ENCODE measurements at places on chromosomes 12 and 14.
A peak's percentile ranks its signal among the peaks of the same experiment; 100 is the strongest.

DNA sequence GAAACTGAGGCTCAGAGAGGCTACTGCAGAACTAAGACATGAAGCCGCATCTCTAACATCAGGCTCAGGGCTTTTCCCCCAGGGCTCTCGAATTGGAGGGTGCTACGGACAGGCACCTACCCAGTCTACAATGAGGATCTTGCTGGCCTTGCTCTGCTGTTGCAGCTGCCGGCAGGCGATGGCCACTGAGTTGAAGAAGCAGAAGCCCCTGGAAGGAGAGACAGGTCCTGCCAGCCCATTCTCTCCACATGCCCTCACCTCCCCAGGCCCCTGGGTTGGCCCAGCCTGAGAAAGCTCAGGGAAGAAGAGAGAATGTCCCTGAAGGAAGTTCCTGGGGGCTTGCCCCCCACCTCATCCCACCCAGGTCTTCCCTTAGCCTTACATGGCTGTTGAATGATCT lies 16.1 kb downstream of the SLC48A1 start:
- no peak for DNase-seq

DNA sequence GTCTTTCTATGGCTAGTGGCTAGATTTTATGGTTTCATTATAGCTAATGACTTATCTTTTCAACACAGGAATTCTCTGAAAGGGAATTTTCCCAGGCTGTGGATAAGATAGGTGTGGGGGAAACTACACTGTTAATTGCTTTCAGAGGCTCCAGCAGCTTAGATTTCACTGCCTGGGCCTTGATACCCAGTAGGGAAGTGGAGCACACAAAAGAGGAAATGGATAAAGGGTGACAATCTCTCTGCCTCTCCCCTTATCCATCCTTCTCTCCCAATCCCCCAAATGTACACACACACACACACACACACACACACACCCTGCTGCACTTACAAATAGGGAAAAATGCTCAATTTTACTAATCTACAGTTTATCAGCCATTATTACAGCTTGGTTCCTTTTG lies 19.1 kb downstream of the SIX4 start:
- DNase-seq = no peak

DNA sequence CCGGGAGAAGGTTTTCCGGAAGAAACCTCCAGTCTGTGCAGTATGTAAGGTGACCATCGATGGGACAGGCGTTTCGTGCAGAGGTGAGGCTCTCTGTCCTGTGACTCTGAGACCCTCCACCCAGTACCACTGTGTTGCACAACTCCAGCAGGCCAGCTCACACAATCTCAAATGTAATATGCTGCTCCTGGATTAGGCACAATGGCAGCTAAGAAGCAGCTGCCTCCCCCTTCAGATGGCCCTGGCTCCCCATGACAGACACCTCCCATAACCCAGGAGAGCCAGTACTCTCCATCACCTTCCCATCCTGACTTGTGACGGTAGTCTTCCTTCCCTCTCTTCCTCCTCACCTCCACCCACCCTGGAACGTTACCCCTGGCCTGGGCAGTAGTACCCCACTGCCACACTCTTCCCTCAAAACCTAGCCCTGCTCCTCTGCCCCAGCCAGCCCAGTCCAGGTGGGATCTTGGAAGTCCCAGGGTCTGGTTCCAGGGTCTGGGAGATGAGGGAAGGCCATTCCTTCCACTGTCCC lies 2.1 kb downstream of the TNS2 start:
- no peak for DNase-seq

DNA sequence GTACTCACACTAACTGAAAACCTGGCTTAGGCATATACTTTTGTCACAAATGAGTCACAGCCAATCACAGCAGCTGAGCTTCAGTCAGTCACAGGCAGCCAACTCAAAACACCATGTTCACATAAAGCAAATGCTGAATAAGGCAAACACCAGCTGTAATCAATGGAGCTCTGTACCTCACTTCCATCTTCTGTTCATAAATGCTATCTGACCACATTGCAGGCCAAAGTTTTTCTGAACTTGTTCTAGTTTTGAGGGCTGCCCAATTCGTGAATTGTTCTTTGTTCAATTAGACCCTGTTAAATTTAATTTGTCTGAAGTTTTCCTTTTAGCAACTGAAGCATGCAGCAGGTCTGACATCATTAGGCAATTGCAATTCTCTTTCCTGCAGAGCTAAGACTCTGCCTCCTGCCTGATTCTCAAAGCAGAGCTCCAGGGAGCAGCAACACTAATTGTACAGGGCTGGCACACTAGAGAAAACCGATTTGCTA lies 129.9 kb downstream of the WIF1 start:
- no peak for DNase-seq

GRCh38 chr12:93980711-93981110 lies 167.7 kb upstream of the PLXNC1 start:
- DNase-seq = no peak

GRCh38 chr12:130792821-130793553 lies 46.1 kb downstream of the STX2 start:
- no peak for DNase-seq

GRCh38 chr12:78457938-78458337 lies 406.6 kb upstream of the SYT1 start:
- DNase-seq = no peak

DNA sequence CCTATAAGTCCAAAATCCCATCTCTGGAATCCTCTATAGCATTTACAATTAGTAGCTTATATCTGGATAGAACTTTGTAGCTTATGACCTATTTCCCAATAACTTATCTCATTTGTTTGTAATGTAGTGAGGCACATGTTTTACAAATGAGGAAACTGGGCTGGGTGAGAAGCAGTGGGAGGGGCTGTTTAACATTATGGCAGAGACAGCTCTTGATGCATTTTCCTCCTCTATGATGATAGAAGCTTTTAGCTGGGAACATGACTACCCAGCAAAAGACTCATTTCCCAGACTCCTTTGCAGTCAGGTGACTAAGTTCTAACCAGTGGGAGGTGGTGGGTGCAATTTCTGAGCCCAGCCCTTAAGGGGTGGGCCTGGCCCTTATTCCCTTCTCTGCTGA lies 179.7 kb downstream of the TTC8 start:
- no peak for DNase-seq

DNA sequence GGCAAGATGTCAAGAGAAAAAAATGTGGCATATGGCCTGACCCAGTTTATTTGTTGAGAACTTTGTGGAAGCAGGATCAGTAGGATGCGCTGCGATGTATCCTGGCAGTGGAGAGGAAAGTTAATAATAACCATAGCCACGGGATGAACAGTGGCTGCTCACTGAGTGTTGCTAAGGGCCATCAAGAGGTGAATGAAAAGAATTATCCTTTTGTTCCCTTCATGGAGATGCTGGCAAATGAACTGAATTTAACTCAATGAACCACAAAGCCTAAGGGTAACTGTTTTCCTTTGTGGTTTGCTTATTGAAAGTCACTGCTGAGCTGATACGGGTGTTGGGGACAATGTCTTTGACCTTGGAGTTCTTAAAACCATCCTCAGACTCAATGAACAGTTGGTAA lies 476.5 kb downstream of the APAF1 start:
- no peak for DNase-seq

GRCh38 chr14:43184540-43184939 lies 1322.5 kb downstream of the FSCB start:
- DNase-seq = no peak

GRCh38 chr12:120849765-120850164 lies 54.4 kb downstream of the SPPL3 start:
- DNase-seq = no peak

- DNase-seq = no peak
Observed at GRCh38 chr14:104687601-104688504, 1.6 kb upstream of the INF2 start.

DNA sequence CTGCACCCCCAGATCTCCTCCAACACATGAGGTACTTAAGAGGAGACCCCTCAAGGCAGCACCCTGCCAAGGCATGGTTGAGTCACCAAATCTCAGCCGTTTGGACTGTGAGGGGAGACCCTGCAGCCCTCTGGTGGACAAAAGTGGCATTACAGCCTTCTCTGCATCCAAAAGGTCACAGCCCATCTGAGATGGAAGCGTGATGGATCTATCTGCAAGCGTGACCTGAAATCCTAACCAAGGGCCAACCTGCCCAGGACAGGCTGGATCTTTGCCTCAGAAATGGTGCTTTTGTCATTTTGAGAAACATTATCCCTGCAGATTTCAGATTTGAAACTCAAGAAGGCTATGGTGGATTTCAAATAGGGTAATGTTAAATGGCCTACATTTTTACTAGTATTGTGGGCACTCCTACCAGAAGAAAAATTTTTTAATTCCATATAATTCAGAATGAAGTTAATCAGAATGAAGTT lies 23.7 kb upstream of the DHRS4 start:
- DNase-seq = peak; percentile 73

DNA sequence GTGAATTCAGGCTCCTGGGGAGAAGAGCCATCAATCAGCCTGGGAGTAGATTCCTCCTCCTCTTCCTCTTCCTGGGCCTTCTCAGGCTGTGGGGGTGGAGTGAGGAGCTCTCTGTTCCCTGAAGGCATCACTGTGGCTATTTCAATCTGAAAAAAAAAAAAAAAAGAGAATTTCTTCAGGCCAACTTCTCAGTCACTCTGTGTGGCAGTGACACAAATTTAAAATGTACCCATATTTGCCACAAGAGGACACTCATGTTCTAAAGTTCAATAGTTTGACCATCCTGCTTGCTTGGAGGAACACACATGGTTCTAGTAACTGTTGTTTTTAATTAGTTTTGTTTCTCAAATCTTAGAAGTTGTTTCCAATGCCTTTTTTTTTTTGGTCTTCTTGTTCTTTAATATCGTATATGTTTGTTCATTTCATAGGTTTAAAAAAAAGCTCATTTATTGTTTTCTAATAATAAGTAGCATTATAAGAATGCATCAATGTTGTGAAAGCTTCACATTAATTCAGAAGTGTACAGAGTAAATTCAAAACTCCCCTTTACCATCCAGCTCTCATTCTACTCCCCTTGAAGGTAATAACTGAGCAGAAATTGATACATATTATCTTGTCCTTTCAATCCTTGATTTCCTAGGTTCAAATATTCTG lies 23.3 kb upstream of the CCER1 start:
- DNase-seq = peak; percentile 1

- no peak for DNase-seq
Observed at GRCh38 chr14:34120185-34120977, 169.5 kb upstream of the EGLN3 start.

- DNase-seq = no peak
Observed at GRCh38 chr14:76421662-76422061, 45.7 kb downstream of the ESRRB start.

Measured in erythroblast (primary cell).